NT2/D1 (cell line): ENCODE measurements at places on chromosomes 7 and 10.

DNA sequence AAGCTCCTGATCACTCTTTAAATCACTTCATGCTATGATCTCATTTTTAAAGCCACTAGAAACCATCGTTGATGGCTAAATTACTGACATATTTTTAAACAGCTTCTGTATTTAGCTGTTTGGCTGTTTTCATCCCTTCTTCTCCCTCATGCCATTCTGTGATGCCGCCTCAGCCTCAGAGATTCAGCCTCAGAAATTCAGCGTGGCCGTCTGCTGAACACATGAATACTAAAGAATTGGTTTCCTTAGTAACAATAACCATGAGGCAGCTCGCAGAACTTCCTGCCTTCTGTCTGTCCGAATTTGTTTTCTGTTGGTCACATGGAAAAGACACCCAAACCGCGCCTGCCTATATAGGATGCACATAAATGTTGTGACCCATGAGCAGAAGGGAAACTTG is 31.0 kb upstream of the FZD1 start:
- no peak for DNase-seq

- no peak for DNase-seq
Observed at GRCh38 chr10:112816033-112816430, 134.0 kb upstream of the TCF7L2 start.

- no peak for DNase-seq
Observed at GRCh38 chr7:92753614-92754013, 82.8 kb downstream of the CDK6 start.

DNA sequence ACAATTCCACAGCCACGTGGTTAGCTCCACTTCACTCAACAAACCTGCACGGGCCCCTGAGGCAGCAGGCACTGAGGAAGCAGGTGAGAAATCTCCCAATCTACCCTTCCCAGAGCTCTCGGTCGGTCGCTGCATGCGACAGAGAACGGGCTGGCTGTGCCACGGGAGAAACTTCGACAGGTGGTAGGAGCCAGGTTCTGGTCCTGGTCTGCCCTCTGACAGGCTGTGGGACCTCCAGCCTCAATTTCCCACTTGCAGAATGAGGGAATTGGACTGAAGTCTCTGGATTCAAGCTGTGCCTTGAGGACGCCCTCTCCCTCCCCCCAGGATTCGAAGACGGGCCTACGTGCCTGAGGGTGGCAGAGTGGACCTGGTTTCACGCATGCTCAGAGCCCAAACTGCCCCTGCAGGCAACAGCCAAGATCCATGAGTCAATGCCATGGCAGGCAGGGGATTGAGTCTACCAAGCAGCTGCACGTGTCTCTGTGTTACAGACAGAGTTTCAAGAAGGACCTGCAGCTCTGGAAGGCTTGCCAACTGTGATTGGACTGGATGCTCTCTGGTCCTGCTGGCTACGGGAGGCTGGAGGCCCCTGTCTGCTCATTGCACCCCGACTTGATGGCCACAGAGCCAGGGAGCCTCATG is 215.0 kb downstream of the USP6NL start:
- no peak for DNase-seq

DNA sequence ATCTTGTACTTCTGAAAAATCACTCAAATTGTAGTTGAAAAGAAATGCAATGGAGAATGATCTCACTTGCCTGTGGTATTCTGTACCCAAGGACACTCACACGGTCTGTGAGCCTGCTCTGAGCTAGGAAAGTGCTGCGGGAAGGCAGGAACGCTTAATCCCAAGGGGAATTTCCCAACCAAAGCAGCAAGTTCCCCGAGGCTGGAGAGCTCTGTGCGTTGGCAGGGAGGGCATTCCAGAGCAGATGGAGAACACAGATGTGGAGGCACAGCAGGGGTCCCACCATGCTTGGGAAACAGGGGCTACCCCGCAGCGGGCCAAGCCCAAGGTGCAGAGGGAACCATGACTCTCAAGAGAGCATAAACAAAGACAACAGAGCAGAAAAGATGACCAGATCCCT is 13.6 kb downstream of the SVIL start:
- DNase-seq, result peak; percentile 66

GRCh38 chr7:104366390-104366789 is 38.0 kb downstream of the LHFPL3 start:
- no peak for DNase-seq

DNA sequence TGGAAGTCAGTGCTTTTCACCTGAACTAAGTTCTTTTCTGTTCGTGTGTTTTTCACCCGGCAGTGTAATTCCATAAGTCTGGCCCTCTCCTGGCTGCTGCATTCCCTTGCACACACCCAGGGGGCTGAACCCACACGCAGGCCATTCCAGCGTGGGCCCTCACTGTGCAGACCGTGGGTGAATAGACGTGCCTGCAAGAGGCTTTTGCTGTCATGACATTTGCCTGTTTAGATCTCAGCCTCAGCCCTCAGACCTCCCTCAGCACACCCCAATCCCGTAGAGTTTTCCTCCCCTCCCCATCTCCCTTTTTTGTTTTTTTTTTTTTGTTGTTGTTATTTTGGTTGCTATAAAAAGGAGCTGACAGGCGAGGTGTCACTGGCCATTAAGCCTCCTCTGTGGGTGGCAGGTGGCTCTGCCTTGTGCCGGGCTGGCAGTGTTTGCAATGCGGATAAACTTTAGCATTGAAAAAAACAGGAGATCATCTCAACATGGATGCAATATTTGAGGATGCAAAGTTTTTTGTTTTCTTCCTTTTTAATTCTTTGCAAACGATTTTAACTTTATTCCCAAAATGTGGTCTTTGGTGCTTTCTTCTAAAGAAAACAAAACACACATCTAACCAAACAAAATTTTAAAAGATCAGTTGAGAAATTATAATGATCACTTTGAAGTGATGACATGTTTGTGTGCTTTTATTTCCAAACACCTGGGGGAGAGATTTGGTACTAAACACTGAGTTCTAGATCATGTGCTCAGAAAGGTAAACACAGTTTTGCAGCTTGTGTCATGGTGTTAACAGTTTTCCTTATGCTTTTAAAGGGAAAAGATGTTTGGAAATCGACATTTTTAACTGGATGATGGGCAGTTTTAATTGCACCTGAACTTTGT is 58.8 kb downstream of the WDR37 start:
- DNase-seq, result no peak

- no peak for DNase-seq
Observed at GRCh38 chr7:150784954-150785353, 15.2 kb downstream of the TMEM176B start.
